ENCODE measurements at places on chromosomes 1 and 21.

GRCh38 chr1:63099188-63099587 lies 223.2 kb upstream of the FOXD3 start:
- DNase-seq: no peak

GRCh38 chr1:225539069-225539468 lies 111.2 kb upstream of the LBR start:
- DNase-seq: no peak

DNA sequence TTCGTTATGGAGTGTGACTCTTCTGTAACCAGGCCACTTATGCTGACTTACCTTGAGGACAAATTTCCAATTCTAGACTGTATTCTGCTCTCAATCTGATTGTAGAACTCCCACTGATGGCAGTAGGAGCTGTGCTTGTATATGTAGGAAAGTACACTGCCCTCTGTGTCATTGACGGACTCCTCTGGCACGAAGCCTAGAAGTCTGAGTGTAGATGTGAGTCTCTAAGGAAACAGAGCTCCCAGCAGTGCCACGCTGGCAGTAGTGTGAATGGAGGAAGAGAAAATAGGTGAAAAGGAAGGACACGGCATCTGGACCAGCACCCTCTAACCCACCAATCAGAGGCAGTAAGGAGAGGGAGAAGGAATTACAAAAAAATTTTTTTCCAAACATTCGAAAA lies 130.4 kb upstream of the ADGRL2 start:
- DNase-seq: no peak

DNA sequence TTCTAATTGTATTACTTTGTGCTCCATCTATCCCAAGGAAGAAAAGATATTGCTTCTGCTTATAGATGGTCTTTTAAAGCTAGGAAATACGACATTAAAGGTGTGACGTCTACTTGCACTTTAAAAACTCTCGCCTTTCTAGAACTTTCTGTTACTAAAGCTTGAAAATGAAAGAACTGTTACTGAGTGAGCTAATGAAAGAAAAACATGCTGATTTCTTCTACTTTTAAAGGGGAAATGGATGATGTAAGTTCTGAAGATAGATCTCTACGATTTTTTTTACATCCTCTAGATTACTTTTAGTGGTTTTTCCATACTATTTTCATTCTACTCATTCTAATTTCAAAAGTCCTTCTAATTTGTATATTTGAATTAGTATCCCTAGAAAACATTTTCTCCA lies 387.5 kb downstream of the USP25 start:
- DNase-seq: no peak

- DNase-seq: no peak
These were observed 41.9 kb downstream of the NEK2 start for GRCh38 chr1:211633524-211633846.

DNA sequence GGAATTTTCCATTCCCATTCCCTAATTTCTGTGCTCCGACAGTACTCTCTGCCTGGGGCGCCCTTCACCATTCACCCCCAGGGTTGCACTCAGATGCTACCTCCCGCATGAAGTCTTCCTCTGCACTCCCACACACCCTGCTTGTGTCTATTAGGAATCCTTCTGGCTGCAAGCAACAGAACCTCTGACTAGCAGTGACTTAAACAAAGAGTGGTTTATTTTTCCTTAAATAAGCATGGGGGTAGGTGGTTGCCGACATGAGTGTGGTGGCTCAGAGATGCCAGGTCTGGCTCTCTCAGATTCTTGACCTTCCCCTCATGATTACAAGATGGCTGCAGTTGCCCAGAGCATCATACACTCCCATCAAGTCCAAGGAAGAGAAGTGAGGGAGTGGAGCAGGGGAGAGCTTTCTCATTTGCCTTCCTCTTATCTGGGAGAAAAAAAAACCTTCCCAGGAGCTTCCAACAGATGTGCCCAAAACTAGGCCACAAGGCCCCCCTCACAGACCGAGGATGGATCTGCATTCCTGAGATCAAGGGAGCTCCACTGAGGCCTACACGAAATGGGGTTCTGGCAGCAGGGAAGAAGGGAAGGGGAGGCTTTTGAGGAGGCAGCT lies 49.6 kb upstream of the LBR start:
- no peak for DNase-seq

GRCh38 chr1:61455400-61455799 lies 269.5 kb downstream of the TM2D1 start:
- DNase-seq: no peak

DNA sequence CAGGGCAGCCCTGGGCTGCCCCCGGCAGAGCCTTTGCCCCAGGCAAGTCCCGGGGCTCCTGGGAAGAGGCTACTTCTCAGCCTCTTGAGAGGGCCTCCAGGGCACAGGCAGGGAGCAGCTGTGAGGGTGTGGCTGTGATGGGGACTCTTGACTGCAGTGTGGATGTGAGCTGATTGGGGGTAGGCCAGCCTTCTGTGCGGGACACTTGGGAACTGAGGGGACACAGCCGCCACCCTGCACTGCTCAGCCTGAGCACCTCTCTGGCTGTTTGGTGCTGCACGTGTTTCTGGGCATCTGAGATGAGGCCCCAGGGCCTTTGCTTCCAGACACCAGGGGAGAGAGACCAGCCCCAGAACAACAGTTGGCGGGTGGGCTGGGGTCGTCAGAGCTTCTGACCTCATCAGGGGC lies 62.1 kb downstream of the SKI start:
- no peak for DNase-seq

DNA sequence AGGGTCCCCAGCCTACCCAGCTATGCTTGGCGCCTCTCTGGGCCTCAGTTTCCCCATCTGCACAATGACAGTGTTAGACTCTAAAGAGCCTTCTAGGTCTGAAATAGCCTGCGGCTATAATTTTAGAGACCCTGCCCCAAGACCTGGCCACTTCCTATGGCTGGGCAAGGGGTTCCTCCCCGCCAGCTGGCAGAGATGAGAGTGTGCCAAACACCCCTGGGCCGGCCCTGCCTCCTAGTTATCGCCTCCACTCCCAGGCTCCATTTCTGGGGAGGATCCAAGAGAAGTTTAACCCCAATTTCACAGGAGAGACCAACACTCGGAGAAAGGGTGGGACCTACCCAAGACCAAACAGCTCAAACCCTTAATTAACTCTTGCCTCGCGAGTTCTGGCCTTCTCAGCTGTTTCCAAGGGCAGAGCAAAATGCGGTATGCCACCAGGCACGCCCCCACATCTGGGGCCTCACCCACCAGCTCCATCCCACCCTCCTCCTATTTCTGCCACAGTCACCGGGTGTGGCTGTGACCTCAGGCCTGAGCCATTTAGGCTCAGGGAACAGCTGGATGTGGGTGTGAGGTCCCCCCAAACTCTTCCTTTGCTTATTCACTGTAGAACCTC lies 35.7 kb downstream of the TTC39A start:
- no peak for DNase-seq

DNA sequence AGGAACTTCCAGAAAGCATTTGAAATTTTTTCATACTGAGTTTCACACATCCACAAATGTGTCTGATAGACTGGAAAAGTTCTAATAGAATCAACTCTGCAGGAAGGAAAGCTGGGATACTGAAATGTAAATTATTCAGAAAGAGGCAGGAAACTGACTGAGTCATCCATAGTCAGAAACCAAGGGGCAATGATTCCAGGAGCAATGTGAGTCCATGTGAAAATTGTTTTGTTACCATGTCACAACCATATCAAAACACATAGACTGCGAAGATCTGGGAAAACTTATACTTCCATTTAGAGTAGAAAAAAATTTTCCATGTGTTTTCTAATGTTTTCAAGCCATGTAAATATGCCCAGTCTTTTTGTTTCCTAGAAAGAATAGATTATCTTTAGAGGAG lies 142.3 kb upstream of the TMPRSS15 start:
- DNase-seq: no peak

DNA sequence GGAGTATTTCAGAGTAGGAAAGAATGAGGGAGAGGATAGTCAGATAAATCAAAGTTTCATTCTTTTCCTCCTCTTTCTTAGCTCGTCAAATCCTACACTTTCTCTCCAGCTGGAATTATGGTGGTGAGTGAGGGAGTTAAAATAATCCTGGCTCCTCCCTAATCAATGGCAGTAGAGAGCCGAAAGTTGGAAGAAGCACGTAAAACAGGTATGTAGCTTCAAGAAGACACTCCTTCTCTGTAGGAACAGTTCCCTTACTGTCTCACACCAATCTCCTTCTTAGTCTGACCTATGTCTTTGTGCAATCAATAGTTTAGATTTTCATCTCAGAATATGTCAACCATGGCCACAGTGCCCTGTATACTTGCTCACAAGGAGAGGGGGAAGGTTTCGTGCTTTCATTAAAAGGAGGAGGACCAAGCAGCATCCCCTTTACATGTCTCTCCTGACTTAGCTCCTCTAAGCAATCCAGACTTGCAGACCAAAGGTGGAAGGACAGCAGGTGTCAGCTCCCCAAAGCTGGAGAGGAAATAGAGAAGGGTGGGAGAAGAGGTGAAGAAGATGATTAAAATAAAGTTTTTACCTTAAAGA lies 878 bp downstream of the MINDY1 start:
- DNase-seq: no peak

DNA sequence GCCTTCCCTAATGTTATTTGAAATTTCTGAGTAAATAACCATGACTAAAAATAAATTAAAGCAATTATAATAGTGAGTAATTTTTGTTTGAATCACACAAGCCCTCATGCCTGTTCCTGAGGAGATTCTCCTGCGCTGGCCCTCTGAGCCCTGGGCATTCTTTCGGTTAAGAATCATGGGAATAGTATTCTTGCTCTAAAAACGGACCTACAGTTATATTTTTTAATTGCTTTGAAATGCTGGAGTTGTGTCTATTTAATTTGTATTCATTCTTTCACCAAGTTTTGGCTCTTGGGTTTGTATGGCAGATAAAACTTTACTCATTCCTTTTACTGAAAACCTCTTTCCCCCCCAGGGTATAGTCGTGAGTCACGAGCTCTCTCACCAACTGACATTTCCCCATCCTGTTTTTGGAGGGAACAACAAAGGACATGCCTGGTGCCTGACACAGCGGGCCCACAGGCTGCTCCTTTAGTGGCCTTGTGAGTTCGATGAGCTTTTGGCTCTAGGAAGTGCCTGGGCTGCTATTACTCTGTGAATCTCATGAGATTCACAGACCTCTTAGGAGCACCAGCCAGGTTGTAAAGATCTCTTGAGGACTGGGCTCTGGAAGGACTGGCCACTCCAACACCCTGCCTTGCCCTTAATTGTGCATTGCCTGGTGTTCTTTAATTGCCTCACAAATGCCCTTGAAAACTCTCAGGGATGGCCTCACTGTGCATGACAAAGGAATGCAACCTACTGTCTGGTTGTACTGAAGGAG lies 58.6 kb downstream of the DDR2 start:
- no peak for DNase-seq

GRCh38 chr1:230905733-230906132 lies 37.4 kb upstream of the C1orf198 start:
- no peak for DNase-seq

DNA sequence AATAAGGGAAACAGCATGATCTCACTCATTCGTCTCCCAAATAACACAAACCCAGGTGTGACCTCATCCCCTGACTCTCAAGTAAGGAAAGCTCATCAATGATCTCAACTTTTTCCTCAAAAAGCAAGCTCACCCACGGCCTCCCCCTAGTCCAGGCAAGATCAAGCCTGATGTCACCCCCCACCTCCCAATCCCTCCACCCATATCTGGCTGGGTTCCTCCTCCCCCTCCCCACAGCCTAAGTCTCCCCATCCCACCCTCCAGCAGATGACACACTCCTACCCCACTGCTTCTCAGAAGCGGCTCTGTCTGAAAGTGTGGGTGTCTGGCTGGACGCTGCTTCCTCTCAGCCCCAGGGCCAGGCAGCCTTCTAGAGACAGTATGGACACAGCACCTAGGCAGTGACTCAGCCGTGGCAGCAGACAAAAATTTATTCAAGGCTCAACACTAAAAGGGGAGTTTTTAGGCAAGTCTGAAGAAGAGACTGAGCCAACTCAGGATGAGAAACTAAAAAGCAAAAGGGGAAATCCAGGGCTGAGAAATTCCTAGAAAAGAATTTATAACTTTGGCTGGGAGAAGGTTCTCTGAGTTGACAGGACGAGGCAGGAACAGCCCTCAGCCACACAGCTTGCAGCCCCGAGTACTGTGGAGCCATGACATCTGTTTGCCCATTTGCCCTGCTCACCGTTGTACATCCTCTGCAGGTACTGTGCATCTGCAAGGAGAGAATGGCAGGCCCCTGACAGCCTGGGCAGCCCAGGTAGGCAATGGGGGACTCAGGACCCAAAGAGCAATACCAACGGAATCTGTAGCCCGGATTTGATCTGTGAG lies 81.6 kb upstream of the LRRC8D start:
- no peak for DNase-seq

DNA sequence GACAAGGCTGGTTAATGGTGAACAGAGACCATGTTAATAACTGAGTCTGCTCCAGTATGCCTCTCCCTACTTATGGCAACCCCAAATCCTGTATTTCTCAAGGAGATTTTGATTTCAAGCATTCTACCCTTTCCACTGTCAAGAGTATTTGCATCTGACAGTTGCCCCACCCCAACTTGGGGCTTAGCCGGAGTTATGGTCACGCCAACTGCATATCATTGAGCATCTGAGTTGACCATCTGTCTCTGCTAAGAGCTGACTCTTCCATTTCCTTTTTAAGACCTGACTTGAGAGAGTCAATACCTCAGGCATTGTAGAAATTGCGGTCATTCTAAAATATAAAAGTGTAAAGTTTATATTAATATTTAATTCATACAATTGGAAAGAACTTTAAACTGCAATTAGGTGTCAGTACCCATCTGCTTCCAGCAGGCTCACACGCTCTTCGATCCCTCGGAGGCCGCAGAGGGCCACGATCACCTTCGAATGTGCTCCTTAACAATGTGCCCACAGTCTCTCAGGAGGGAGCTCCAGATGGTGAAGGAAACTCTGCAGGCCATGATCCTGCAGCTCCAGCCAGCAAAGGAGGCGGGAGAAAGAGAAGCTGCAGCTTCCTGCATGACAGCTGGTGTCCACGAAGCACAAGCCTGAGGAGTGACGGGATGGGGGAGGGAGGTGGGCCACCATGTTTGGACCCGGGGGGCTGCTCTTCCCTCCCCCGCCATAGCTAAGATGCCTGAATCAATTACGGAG lies 409.8 kb downstream of the DISC1 start:
- DNase-seq: no peak

DNA sequence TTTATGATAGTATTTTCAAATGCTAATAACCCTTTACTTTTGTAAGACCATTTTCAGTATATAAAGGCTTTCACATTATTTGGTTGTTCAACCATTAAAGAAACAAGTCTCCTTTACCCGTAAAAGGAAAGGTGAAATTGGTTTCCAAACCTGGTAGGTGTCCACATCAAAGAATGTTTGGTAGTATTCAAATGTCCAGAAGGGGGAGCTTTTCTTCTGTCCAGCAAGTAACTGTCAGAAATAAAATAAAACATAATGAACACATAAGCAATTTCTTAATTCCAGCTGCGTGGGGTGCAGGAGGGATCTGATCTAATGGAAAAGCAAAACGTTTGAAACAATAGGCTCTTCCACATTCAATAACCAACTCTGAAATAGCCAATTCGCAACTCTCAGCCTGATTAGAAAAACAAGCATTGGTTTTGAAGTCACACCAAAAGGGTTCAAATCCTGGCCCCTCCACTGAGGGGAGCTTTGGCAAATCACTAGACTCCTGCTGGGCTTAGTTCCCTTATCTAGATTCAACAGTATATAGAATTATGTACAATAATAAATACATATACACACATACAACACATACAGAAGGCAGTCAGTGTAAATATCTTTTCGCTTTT lies 11.0 kb downstream of the YIPF1 start:
- no peak for DNase-seq

GRCh38 chr1:204349602-204350001 lies 10.1 kb downstream of the PLEKHA6 start:
- no peak for DNase-seq

Measured in HuH-7.5 (cell line).